IMR-90 (cell line): ENCODE measurements at places on chromosomes 16 and 17. TPM values are rescaled to one million over a fixed set of nuclear protein-coding genes. Genes with fewer than 3 reads are reported as not detected.

GRCh38 chr17:40191237-40192208, 14.3 kb downstream of the RAPGEFL1 start:
- peak; percentile 76 for DNase-seq

GRCh38 chr17:80663781-80664206, 119.2 kb downstream of the RPTOR start:
- peak; percentile 84 for DNase-seq

ABCA8 gene
- 1.8 and 2.8 TPM in 2 replicates for total RNA-seq

TMEM100 gene
- total RNA-seq = 0.28 and 0.36 TPM in 2 replicates

GRCh38 chr17:7912927-7913524, 3.1 kb downstream of the RNF227 start:
- DNase-seq = peak; percentile 80

GRCh38 chr16:58938811-58939210, 204.7 kb upstream of the GOT2 start:
- no peak for DNase-seq

DNA sequence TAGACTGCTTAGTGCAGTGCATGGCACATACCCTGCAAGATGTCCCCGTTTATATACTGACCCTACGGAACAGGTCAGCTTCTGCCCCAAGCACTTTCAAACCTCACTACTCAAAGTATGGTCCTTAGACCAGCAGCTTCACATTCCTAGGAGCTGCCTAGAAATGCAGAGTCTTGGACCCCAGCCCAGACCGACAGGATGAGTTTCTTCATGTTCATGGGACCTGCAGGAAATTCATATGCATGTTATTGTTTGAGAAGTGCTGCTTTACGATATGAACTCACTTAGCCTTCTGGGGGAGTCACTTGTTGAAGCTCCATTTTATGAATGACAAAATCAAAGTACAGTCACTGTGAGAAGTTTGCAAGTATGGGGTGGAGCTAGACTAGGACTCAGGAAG, 82.6 kb downstream of the DYNLRB2 start:
- peak; percentile 64 for DNase-seq

GRCh38 chr16:26909623-26910022, 157.1 kb upstream of the C16orf82 start:
- no peak for DNase-seq

DNA sequence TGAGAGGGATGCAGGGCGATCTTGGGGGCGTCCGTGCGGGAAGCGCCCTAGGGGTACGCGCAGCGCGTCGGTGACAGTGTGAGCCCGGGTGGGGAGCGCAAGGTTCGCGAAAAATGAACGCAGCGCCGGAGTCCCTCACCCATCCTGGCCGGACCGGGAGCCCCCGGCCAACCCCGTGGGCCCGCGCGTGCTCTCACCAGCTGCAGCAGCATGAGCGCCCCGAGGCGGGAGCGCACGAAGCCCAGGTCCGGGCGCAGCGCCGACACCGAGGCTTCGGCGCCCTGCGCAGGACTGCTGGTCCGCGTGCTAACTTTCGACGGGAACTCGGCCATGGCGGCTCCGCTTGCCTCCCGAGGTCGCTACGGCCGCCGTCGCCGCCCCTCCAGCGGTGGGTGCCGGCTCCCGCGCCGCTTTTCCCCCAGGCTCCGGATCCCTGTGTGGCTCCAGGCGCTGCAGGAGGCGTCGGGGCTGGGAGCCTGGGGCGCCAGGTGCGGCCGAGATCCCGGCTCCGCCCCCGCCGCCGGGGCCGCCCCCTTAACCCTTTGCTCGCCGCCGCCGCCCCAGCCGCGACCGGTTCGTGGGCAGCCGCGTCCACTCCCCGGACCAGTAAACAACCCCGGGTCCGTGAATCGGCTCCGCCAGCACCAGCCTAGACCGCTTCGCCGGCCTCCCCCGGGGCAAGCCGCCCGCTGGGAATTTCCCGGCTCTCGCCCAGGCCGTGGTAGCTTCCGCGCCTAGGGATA, at the start of gene PLLP:
Gene PLLP, minus strand, starts transcription at position 464 of the 743 bp plus-strand sequence. Its CDS starts 132 bp downstream, at position 332.
- peak; percentile 8 for DNase-seq

TTYH2 gene
- 2.3 and 4.2 TPM in 2 replicates for total RNA-seq

DNA sequence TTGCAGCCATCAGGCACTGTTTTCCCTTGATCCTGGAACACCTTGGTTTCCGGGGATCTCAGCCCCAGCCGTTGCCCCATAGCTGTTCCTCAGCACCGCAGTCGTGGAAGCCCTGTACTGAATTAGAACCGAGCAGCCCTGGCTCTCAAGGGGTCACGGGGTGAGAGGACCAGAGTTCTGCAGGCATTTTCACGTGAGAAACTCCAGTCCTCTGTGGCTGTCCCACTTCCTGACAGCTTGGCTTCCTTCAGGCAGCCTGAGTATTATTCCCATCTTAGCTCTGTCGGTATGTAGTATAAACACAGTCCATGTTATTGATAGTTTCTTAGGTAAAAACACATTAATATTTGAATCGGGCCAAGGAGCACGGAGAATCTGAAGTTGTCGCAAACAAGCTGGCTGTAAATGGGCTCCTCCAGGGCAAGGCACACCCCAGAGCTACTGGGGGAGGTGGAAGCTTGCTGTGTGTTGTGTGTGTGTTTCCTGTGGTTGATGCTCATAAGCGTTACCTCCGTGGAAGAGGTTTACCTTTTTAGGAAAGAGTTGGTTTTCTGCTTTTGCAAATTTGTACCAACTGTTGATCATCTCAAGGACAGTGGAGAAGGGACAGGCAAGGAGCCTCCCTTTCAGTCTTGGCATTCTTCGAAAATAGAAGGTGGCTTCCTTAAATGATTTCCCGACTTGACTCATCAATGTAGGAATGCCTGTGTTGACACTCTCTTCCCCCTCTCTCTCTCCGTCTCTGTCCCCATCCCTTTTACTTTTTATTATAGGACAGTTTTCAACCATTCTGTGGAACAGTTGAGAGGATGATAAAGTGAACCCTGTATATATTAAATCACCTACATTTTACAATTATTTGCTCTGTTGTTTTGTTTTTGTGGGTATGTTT, 208.9 kb upstream of the CHMP6 start:
- DNase-seq = peak; percentile 59

DNA sequence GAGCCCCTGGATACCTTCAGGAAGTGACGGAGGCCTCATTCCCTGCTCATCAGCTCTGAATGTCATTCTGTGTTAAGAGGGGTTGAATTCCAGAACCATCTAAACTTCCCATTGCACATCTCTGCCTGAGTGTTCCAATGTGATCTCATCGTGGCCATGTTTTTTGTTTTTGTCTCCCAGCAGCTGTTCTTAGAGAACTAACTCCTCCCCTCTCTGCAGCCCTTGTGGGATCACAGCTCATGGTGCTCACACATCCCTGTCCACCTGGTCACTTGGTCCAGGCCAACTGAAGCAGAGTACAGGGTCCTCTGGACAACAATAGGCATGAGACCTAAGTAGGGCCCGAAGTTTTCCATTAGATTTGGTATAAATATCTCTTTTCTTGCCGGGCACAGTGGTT, 6.0 kb upstream of the SYT17 start:
- DNase-seq = peak; percentile 17

- DNase-seq = no peak
Measured at GRCh38 chr16:81096715-81097208, 567 bp upstream of the GCSH start.

GRCh38 chr17:49210158-49211029, at the start of the genes ABI3 and GNGT2:
Gene ABI3 (plus strand): TSS chr17:49210707. CDS start chr17:49210725, 18 bp downstream.
Gene GNGT2 (minus strand): TSS chr17:49210574. CDS start chr17:49207422, 3,152 bp downstream.
- peak; percentile 55 for DNase-seq

CSH2 gene
- total RNA-seq = not detected in 2 replicates

DNA sequence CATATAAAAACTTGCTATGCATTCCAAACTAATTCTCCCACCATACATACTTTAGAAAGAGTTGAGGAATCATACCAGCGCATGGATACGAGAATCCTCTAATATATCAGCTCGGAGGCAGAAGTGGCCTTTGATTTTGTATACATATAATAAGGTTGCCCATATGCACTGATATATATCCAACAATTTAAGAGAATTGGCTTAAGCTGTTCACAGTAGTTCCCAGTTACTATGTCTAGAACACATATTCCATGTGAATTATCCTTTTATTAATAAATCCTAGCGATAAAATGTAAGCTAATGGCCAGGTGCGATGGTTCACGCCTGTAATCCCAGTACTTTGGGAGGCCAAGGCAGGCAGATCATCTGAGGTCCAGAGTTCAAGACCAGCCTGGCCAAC, 19.3 kb upstream of the ERN1 start:
- no peak for DNase-seq

GRCh38 chr17:74777901-74778515, 1.9 kb upstream of the NAT9 start:
- no peak for DNase-seq

GRCh38 chr17:64056269-64057005, 36.0 kb upstream of the ICAM2 start:
- no peak for DNase-seq

GRCh38 chr17:79573196-79573896, 37.5 kb downstream of the RBFOX3 start:
- no peak for DNase-seq

DHRS7C gene
- total RNA-seq = not detected in 2 replicates

PROCA1 gene
- total RNA-seq = 0.28 and 0.36 TPM in 2 replicates

DNA sequence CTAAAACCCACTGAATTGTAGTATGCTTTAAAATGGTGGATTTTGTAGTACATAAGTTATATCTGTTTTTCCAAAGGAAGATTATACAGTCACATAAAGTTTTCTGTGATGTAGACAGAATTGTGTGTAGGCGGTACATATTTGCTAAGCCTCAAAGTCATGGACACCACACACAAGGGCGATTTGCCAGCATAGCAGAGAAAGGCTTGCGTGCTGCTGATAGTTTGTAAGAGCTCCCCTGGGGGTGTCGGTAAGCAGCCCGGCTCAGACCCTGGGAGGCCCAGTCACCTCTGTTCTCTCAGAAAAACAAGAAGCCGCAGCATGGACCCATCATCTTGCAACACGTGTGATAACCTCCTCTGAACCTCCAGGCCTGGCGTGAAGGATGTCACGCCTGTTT, 38.3 kb upstream of the AKTIP start:
- peak; percentile 34 for DNase-seq

ASPA gene
- total RNA-seq = not detected in 2 replicates

- DNase-seq = no peak
Measured at GRCh38 chr16:15853021-15853420, 3.8 kb downstream of the MYH11 start.

- no peak for DNase-seq
Measured at GRCh38 chr17:57667461-57667923, 77.6 kb downstream of the CCDC182 start.
